ENCODE measurements at places on chromosomes 5 and 9.

GRCh38 chr9:107018861-107019545 is 156.0 kb downstream of the ZNF462 start:
- DNase-seq = no peak

GRCh38 chr9:90189306-90189705 is 453.3 kb downstream of the DIRAS2 start:
- no peak for DNase-seq

GRCh38 chr5:27947088-27947487 is 908.7 kb upstream of the CDH9 start:
- DNase-seq = no peak

GRCh38 chr5:168165977-168166376 is 125.5 kb upstream of the WWC1 start:
- no peak for DNase-seq

DNA sequence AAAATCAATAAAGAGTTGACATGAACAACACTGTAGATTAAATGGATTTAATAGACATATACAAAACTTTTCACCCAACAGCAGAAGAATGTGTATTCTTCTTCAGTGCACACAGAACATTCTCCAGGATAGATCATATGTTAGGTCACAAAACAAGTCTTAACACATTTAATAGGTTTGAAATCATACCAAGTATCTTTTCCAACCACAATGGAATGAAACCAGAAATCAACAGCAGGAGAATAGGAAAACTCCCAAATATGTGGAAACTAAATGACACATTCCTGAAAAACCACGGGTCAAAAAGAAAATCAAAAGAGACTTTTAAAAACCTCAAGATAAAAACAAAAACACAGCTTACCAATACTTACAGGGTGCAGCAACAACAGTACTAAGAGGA is 790.1 kb upstream of the ZNF608 start:
- no peak for DNase-seq

- no peak for DNase-seq
Observed at GRCh38 chr5:91390268-91390667, 7.2 kb upstream of the ARRDC3 start.

DNA sequence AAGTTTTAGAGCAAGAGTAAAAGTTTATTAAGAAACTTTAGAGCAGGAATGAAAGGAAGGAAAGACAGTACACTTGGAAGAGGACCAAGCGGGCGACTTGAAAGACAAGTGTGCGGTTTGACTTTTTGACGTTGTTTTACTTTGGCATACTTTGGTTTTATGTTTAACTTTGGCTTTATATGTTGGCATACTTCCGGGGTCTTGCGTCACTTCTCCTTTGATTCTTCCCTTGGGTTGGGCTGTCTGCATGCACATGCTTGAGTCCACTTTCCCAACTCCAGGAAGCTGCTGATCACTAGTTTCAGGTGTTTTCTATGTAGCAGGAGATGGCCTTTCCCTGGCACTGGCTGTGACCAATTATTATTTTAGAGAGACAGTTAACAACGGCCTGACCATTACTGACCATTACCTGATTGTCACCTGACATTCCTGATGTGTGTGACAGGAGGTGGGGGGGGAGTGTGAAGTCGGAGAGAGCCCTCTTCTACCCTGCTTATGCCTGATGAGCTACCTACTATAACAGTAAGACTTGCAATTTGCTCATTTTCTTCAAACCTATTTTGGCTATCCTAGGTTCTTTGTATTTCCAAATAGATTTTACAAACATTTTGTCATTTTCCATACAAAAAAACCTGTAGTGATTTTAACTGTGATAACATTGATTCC is 45.5 kb downstream of the TNFSF8 start:
- DNase-seq = no peak

DNA sequence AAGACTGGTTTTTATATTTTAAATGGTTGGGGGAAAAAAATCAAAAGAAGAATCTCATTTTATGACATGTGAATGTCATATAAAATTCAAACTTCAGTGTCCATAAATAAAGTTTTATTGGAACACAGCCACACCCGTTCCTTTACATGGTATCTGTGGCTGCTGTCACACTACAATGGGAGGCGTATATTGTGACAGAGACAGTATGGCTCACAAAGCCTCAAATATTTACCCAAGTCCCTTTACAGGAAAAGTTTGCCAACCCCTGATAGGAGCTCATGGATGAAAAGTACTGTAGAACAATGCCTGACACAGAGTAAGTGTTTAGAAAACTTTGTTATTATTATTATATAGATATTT is 5.2 kb upstream of the DUSP1 start:
- DNase-seq = no peak

- no peak for DNase-seq
Observed at GRCh38 chr5:6914347-6914746, 201.1 kb downstream of the TENT4A start.

GRCh38 chr9:75471549-75472114 is 383.3 kb downstream of the OSTF1 start:
- DNase-seq = no peak

GRCh38 chr5:141001844-141002604 is 35.7 kb downstream of the PCDHAC2 start:
- peak; percentile 46 for DNase-seq

- DNase-seq = no peak
Observed at GRCh38 chr5:168779333-168779732, 200.2 kb upstream of the PANK3 start.

GRCh38 chr9:136296434-136297015 is 7.4 kb downstream of the CCDC187 start:
- DNase-seq = no peak

GRCh38 chr5:147754372-147755122 is 28.0 kb downstream of the JAKMIP2 start:
- DNase-seq = no peak

GRCh38 chr9:100033877-100034551 is 64.8 kb downstream of the ERP44 start:
- DNase-seq = no peak

DNA sequence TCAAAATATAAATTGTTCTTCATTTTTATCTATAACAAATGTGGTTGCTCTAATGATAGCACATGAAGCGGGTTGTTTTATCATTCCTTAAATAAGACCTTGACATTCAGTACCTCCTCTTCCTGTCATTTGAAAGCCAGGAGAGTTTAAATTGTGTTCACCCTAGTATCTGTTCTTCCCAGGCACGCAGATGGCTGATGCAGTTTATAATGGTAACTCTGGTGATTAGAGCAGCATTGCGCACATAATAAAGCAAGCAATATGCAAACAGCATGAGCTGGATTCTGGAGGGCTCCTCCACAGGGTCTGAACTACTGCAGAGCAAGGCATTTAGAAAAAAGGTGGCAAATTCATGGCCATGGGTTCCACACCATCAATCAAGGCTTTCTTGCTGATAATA is 307.8 kb downstream of the ENC1 start:
- DNase-seq = no peak

GRCh38 chr5:149439899-149440542 is 60.9 kb upstream of the IL17B start:
- no peak for DNase-seq

- no peak for DNase-seq
Observed at GRCh38 chr5:141960018-141960417, 2.0 kb upstream of the PCDH12 start.

DNA sequence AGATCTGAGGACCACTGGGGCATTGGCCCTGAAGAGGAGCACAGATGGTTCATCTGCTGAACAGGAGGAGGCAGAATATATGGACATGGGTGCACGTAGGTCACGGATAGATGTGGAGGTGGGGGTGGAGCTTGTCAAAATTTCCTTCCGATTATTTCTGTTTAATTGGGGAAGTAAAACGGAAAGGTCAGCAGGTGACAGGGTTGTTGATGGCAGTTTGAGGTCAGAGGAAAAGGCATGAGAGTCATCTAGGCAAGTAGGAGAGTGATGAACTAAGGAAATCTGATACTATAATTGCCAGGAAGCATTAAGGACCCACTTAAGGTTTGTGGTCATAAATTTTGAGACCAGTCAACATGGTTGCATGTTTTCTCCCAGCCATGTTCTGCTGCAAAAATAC is 8.4 kb upstream of the FAM81B start:
- no peak for DNase-seq

DNA sequence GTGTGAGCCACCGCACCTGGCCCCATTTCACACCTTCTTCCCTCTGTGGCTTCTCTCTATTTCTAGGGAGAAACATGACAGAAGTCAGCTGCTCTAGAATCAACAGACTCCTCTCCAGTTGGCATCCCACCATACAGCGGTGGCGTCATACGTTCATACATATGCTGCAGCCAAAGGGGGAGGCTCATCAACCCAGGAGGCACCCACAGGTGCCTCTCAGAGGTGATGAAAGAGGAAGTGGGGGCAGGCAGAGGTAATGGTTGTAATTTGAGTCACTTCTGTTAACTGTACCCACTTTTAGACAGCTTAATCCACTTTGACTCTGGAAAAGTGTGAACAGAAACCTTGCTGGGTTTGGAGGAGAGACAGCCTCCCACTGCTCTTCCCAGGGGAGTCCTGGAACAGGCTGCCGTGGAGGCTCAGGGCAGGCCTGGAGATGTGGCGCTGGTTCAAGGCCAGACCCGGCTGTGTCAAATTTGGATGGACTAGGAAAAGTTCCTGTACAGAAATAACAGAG is 47.3 kb upstream of the SUB1 start:
- no peak for DNase-seq

GRCh38 chr9:105053209-105053652 is 125.3 kb upstream of the ABCA1 start:
- no peak for DNase-seq

GRCh38 chr5:149002053-149002452 is 60.8 kb downstream of the SH3TC2 start:
- DNase-seq = no peak

GRCh38 chr5:86929123-86929766 is 311.5 kb downstream of the COX7C start:
- DNase-seq = no peak

- DNase-seq = no peak
Observed at GRCh38 chr9:136103651-136104487, 8.8 kb upstream of the NACC2 start.

DNA sequence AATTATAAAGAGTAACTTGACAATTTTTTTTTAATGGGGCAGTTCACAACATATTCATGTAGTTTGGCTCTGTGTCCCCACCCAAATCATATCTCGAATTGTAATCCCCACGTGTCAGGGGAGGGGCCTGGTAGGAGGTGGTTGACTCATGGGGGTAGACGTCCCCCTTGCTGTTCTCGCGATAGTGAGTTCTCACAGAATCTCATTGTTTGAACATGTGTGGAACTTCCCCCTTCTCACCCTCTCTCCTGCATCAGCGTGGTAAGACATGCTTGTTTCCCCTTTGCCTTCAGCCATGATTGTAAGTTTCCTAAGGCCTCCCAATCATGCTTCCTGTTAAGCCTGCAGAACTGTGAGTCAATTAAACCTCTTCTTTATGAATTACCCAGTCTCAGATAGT is 40.7 kb downstream of the FBXW11 start:
- no peak for DNase-seq

- no peak for DNase-seq
Observed at GRCh38 chr5:8553364-8553763, 684.4 kb downstream of the MTRR start.

GRCh38 chr9:88724331-88724730 is 189.4 kb downstream of the NXNL2 start:
- DNase-seq = no peak

GRCh38 chr5:110757118-110757729 is 18.4 kb downstream of the SLC25A46 start:
- peak; percentile 0 for DNase-seq

DNA sequence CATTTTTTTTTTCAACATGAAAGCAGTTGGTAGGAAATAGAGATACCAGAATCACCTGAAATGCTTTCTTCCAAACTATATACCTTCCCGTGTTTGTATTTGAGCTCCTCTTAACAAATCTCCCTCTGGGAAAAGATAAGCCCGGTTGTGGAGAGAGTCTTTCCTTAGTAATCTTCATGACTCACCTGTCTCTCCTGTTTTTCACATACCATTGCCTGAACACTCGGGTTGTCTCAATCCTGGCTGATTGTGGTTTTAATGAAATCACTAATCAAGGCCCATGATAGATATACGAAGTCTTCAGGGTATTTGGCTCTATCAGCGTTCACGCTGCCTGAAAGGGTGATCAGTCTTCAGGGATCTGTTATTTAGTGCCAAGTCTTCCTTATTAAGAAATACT is 136.7 kb downstream of the MAN2A1 start:
- DNase-seq = no peak

GRCh38 chr5:68178579-68178978 is 37.0 kb upstream of the PIK3R1 start:
- DNase-seq = no peak

- peak; percentile 92 for DNase-seq
Observed at GRCh38 chr9:92724528-92725265, 39.9 kb downstream of the BICD2 start.

DNA sequence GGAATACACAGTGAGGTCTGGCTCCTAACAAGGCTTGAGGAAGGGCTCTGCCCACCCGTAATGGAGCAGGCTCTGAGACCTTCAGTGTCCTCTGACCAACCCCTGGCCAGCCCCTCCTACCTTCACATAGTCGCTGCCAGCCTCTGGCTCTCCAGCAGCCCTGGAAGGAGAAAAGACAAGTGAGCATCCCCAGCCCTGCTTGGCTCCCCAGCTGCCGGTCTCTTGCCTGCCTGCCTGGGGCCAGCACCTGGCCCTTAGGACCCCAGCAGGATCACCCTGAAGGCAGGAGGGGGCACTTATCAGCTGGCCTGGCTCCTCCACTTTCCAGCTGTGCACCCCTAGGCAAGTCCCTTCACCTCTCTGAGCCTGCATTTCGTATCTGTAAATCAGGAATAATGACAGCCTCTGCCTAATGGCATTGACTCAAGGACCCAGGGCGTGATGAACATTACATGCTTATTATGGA is 16.9 kb downstream of the SH2D3C start:
- DNase-seq = no peak

DNA sequence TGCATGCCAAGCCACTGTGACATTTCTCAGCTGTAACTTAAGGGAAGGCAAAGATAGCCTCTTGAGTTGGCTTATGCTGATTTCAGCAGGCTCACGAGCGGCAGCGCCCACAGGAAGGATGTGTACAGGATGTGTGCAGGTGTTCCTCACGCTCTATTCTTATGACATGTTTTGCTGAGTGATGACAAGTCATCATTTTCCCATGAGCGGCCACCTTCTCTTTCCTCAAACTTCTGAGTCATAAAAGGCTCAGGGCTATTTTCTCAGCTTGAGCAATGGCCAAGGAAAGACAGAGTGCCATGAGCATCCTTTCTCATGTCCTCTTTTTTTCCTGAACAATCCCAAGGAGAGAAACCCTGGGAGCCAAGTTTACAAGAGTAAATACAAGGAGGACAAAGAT is 365.9 kb downstream of the PLK2 start:
- no peak for DNase-seq

DNA sequence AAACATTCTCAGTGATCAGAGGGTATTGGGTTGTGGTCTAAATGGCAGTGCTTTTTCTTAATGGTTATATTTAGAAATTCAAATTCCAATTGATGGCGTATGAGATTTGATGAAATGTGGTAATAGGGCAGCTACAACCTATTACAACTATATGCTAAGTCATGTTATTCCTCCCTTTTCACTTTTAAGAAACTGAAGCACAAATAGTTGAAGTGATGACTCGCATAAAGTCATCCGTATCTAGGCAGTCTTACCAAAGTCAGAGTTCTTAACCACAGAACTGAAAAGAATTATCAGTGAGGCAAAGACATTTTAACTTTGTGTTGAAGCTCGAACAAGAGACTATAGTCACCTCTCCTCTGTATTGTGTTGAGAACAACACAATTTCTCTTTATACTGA is 28.2 kb downstream of the C9orf152 start:
- no peak for DNase-seq

Measured in NCI-H1092 (cell line).